ENCODE measurements at places on chromosomes 7 and 10.

GRCh38 chr7:26865094-26865388 is 651 bp upstream of the SKAP2 start:
- peak; percentile 80 for DNase-seq

GRCh38 chr7:711922-712380 is 14.5 kb upstream of the DNAAF5 start:
- no peak for DNase-seq

- DNase-seq = peak; percentile 54
These were observed 124.3 kb downstream of the CUX1 start for GRCh38 chr7:101941481-101942383.

- no peak for DNase-seq
These were observed 89.7 kb upstream of the STEAP4 start for GRCh38 chr7:88396295-88396947.

DNA sequence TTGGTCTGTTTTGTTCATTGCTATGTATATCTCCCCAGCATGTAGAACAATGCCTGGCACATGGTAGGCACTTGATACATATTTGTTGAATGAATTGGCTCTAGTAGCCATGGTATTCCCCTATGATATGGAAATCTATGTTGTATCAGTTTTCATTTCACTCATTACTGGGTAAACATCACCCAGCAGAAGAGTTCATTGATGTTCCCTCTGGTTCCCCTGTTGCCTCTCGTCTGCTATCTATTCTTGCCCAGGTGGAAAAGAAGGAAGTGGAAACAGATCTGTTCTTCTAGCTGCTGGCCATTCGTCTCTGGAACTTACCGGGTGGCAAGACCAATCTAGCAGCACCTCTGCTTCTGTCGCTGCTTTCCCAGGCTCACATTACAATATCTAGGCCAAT is 71.5 kb downstream of the LRRC4 start:
- no peak for DNase-seq

GRCh38 chr7:15603124-15603523 is 41.3 kb upstream of the AGMO start:
- no peak for DNase-seq

- no peak for DNase-seq
These were observed 431.9 kb downstream of the TNS3 start for GRCh38 chr7:47149971-47150370.

DNA sequence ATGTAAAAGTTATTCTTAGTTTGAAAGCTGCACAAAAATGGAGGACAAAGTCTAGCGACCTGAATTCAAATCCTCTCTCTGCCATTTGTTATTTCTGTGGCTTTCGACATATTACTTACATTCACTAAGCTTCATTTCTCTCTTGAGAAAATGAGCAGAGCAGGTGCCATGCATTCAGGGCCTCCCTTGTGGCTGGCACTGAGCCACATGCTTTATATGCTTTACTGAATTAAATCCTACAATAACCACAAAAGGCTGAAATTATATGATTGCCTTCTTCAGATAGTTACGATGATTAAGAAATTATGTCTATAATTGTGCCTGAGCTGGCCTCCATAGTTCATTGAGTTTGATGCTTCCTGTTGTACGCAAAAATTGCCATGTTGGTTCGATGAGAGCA is 98.7 kb downstream of the NPSR1 start:
- no peak for DNase-seq

- peak; percentile 21 for DNase-seq
These were observed 149.8 kb upstream of the HDAC9 start for GRCh38 chr7:18345641-18346234.

GRCh38 chr7:123977081-123977480 is 52.0 kb downstream of the SPAM1 start:
- no peak for DNase-seq

DNA sequence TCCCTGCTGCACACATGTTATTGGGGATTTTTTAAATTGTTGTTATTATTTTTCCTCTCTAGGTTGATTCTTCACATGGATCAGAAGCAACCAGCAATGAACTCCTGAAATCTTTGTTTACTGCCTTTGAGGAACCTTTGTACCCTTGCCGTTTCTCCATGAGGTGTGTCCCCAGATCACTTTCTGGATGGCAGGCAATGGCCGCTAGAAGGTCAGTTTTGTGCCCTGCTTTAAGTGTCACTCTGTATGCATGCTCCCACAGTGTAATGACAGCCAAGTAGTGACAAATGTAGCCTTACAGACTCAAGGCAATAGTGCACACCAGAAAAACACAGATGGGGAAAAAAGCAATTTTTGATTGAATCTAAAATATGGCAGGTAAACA is 47.7 kb upstream of the NRP1 start:
- no peak for DNase-seq

DNA sequence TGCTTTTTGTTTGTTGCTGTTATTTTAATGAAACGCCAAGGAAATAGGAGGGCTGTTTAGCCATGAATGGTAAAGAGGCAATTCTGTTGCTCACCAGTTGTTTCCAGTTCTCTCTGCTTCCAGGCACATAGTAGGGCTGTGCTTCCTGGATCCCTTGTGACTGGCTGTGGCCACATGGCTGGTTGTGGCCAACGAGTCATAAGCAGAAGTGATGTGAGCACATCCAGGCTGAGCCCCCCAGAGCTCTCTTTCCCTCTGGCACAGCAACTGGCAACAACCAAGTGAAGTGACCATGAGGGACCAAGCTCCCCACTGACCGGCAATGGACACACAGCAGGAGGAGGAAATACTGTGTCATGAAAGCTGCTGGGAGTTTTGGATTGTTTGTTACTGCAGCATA is 10.3 kb downstream of the GRID1 start:
- no peak for DNase-seq

- DNase-seq = no peak
These were observed 188.0 kb downstream of the GRID1 start for GRCh38 chr10:86178401-86179152.

- no peak for DNase-seq
These were observed 1.2 kb downstream of the COX19 start for GRCh38 chr7:974172-974571.

GRCh38 chr7:71611986-71612385 is 480.0 kb downstream of the GALNT17 start:
- DNase-seq = no peak

GRCh38 chr10:50280049-50280841 is 28.9 kb upstream of the ASAH2 start:
- DNase-seq = no peak

DNA sequence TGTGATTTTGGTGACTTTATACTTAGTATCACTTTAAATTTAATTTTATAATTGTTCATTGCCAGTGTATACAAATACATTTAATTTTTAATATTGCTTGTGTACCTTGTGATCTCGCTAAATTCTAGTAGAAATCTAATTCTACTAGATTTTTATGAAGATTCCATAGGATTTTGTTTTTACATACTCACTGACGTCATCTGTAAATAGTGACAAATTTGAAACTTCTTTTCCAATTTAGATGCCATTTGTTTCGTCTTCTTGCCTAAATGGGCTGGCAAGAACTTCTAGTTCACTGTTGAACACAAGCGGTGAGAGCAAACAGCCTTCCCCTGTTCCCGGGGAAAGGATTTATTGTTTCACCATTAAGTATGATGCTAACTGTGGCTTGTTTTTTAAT is 17.3 kb upstream of the PNLIPRP3 start:
- no peak for DNase-seq

DNA sequence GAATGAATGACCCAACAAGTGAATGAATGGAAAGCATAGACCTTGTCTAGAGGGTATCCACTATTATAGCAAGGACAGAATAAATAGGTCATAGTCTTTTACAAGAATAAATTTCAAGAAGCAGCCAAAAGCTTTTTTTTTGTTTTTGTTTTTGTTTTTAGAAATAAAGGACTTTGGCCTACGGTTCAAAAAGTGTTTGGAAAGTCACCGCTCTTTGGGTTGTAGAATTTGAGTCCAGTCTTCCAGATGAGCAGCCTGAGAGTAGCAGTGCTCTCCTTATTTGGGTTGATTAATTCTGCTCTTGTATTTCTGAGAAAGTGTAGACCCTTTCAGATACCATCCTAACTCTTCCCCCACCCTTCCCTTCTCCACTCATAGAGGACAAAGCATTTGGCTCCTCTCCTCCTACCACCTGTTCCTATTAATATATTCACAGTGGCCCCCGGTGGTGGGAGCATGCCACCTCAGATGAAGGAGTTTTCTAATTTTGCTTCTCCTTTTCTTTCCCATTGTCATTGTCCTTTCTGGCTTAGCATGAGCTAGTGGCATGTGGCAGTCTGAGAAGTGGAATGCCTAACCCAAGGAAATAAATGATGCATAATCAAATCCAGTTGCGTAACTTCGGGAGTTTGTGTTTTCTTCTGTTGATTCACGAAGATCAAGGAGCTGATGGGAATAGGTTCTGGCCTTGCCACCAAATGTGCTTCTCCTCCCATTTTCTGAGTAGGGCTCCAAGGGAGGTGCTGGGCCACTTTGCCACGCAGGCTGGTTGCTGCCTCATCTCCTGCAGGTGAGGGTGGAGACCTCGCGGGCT is 114.7 kb downstream of the CHN2 start:
- peak; percentile 19 for DNase-seq

DNA sequence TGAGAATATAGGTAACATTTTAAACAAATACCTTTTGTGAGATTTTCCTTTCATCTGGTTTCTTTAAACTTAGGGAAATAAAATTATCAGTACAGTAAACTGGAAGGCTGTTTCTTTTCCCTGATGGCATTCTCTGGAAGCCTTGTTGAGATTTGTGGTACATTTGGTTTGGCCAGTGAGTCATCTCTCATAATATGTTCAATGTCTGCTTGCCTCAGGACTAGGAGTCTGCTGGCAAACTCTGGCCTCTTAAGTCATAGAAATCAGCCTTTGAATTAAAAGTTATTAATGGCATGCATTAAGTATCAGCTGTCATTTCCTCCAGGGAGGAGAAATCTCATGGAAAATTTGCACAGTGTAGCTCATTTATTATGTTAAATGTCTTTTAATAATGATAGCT is 316.6 kb upstream of the KIAA1217 start:
- no peak for DNase-seq

DNA sequence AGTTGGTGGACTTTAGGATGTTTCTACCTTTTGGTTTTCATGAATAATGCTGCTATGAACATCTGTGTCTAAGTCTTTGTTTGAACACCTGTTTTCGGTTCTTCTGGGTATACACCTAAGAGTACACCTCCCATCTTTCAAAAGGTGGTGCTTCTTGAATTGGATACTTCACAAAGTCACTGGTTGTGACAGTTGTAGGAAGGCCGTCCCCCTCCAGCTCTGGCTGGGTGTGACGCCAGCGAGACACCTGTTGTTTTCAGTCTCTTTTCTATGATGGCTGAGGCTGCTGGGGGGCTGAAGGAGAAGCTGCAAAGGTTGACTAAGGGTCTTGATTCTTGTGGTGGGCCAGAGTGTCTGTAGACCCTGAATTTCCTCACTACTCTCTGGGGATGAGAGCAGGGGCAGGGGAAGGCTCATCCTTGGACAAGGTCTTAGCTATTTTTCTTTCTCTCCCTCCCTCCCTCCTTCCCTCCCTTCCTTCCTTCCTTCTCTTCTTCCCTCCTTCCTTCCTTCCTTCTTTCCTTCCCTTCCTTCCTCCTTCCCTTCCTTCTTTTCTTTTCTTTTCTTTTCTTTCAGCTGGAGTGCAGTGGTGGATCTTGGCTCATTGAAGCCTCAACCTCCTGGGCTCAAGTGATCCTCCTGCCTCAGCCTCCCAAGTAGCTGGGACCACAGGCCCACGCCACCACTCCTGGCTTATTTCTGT is 5.6 kb downstream of the NEURL1 start:
- no peak for DNase-seq

- no peak for DNase-seq
These were observed 10.0 kb downstream of the MKI67 start for GRCh38 chr10:128116187-128116586.

- no peak for DNase-seq
These were observed 38.7 kb downstream of the NPS start for GRCh38 chr10:127587668-127588365.

DNA sequence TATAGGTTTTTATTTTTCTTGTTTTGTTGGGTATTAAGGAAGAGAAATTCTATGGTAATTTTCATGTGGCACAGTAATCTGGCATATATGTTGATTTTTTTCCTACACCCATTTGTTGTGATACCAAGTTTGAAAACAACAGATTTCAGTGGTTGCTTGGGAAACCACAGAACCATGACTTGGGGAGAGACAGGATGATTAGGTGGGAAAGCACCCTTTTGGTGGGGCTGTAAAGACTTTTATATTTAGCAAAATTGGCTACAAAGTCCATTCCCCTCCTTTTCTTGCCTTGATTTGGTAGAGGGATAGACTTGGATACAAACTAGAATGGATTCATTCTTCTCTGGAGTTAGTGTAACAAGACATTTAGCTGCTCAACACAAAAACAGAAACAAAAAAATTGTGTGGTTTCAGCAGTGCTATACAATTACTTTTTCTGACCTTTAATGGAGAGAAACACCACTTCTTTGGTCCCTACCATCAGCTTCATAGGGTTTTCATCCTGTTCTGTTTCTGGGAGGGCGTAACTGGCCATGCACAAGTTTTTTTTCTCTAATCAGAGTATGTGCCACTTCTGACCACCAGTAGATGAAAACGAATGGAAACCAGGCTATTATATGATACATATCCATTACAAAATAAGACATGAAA is 52.7 kb downstream of the FIGNL1 start:
- no peak for DNase-seq

- DNase-seq = no peak
These were observed 32.9 kb downstream of the TMEM168 start for GRCh38 chr7:112757337-112757736.

DNA sequence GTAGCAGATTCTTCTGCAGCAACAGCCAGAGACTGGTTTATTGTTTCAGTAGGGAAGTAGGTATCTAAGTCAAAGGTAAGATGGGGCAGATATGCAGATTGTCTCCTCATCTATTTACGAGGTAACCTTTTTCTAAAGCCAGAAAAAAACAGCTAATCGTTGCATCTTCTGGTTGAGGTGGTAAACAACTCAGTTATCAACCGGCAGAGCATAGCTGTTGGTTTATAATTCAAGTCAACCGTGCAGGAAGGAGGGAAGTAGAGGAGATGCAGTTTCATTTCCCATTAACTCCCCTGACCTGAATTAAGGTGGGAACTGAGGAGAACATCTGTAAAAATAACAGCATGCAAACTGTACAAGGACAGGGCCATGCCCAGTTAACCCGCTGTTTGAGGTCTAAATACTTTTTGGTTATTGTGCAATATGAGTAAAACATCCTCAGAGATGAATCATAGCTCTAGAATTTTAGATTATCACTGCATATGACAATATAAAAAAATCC is 156.5 kb upstream of the ITGB1 start:
- no peak for DNase-seq

- no peak for DNase-seq
These were observed 1.5 kb downstream of the ACTR3B start for GRCh38 chr7:152760854-152761748.

GRCh38 chr10:24869354-24870015 is 82.9 kb downstream of the PRTFDC1 start:
- no peak for DNase-seq

DNA sequence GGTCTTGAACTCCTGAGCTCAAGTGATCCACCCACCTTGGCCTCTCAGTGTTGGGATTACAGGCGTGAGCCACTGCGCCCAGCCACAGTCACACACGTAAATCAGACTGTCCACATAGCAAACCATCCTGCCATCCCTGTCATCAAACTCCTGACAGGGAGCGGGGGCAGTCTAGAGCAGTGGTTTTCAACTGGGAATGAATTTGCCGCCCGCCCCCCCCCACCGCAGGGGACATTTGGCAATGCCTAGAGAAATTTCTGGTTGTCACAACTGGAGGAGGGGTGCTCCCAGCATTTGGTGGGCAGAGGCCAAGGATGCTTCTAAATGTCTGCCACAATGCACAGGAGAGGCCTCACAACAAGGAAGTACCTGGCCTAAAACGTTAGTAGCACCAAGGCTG is 24.1 kb downstream of the CAMK2G start:
- DNase-seq = no peak
